ENCODE measurements at places on chromosomes 2 and 18. TPM values are rescaled to one million over a fixed set of nuclear protein-coding genes. Genes with fewer than 3 reads are reported as not detected.

Gene CXCR4
- polyA plus RNA-seq: 8.9 TPM

Gene STARD6
- not detected for polyA plus RNA-seq

Gene MALL
- polyA plus RNA-seq: 20.0 TPM

Gene MOGAT1
- polyA plus RNA-seq: not detected

Gene CMPK2
- 3.1 TPM for polyA plus RNA-seq

- no peak for DNase-seq
Measured at GRCh38 chr18:56388571-56388970, 249.8 kb downstream of the TXNL1 start.

DNA sequence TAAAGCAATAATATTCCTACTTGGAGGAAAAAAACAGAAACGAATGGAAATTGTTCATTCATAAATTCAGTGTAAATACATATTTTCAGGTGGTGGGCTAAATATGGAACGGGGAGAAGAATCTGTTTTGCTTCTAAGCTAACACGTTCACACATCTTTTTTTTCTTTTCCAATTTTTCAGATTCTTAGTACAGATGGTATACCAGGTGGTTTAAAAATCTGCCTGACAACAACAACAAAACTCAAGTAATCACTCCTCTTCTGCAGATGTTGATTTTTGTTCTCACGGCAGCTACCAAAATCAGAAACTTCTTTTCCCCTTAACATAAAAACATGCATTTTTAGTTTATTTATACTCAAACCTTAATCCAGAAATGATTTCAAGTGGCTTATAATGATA, 164.8 kb upstream of the SYT4 start:
- DNase-seq: no peak

GRCh38 chr2:12010059-12010458, 263.6 kb downstream of the LPIN1 start:
- no peak for DNase-seq

DNA sequence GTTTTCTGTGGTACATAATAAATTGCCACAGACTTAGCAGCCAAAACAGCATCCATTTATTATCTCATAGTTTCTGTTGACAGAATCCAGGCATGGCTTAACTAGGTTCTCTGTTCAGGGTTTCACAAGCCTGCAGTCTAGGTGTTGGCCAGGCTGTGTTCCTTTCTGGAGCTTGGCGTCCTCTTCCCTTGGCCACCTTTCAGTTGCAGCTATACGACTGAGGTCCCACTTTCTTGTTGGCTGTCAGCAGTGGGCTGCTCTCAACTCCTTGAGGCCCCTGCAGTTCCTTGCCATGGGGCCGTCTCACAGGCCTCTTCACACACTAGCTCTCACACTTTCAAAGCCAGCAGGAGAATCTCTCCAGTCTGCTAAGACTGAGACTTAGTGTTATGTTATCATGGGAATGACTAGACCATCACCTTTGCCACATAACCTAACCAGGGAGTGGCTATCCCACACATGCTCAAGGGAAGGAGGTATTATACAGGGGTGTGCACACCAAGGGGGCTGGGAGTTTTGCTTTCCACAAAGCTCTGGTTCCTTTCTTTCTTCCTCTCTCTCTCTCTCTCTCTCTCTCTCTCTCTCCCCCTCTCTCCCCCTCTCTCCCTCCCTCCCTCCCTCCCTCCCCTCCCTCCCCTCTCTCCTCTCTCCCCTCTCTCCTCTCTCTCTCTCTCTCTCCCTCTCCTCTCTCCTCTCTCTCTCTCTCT, 15.8 kb downstream of the RIOK3 start:
- DNase-seq: no peak

DNA sequence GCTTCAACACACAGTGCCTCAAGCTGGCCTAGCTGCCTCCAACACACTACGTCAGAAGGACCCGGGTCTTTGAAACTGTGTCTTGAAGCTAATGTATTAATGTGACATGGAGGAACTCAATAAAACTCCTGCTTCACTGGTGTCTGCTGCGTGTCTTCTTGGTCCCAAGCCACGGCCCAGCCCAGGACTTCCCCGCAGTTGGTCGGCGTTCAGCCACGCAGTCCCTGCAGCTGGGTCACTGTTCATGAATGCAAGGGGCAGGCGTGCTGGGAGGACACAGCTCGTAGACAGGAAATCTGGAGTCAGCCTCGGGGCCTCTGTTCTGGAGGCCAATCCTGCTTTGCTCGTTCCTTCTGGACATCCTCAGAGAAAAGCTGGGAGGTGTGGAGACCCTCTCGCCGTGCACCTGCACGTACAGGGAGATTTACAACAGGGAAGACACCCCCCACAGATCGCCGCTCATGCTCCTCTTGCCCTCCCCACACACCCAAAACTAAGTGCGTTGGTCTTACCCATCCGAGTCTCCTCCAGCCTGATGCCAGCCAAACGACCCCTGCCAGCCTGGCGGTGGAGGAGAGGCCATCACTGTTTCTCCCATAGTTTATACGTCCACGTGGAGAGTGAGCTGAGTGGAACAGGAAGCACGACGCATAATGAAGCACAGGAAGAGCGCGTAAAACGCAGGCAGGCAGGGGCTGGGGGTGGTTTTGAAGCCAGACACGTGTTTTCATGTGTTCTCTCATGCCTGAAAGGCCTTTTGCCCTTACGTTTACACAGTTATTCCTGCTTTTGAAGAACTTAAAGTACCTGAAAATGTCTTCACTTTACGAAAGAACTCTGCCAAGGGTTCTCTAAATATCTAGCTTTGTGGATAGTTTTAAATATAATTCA, 39.7 kb downstream of the ADI1 start:
- DNase-seq: no peak

GRCh38 chr18:12975488-12975887, 15.7 kb upstream of the CEP192 start:
- no peak for DNase-seq

DNA sequence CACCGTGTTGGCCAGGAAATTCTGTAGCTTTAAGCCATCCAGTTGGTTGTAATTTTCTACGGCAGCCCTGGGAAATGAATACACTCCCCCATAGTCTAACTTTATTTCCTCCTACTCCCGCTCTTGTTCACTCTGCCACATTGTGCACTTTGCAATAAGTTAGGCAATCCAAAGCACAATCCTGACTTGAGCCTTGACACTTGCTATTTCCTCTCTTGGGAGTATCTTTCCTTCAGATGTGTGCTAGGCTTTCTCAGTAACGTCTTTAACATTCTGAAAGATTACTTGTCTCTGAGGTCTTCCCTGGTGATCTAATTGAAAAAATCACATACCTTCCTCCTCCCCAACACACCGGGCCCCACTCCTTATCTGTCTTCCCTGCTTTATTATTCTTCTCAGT, 65.9 kb upstream of the RAB27B start:
- no peak for DNase-seq

- DNase-seq: no peak
Measured at GRCh38 chr2:133837441-133838094, 269.3 kb upstream of the NCKAP5 start.

DNA sequence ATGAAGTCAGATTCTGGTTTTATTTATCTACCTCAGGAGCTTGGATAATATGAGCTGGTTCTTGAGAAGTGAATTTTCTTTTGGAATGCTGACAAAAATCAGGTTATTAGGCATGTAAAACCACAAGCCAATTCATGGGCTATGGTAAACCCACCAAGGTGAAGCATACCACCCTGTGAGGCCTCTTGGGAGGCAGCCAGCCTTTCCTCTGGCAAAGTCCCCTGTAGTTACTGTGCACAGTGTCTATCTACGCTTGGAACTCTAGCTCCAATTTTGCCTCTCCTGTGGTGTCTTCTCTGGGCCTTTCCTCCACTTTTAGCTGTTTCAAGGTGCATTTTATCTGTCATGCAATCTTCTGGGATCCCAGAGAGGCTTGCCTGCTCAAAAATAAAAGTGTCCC, 242.7 kb upstream of the ZSWIM2 start:
- no peak for DNase-seq

DNA sequence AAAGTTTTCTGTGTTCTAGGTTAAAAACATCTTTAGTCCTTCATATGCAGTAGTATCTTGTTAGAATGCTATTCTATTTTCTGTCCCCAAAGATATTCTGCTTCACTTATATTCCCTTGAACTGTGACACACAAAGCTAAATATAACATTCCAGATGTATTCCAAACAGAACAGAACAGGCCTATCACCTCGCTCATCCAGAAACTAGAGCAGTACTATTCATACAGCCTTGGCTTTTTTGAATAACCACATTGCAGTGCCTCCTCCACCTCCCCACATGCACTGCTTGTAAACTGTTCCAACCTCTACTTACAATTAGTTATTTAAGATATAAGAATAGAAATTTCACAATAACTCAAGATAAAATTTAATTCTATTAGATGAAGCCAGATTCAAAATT, 196.8 kb downstream of the EXOC6B start:
- DNase-seq: no peak

DNA sequence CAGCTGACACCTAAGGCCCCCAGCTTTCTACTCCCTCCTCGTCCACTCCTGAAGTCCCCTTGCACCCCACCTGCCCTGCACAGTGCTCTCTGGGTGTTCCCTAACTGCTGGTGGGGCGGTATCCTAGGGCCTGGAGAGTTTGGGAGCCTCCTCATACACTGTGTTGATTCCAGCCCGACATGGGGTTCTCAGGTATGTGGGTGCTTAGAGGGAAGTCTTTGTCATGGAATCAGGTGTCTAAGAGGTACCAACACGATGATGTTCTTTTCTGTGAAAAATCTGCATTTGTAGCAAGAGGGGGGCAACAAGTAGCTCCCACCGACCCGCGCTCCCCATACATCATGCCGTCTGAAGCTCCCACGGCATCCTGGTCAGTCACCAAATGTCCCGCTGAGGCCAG, 96.8 kb upstream of the SMAD7 start:
- DNase-seq: no peak

Data from ovary (tissue), 10 donors.